Stimulated activated CD8-positive, alpha-beta memory T cell treated with anti-CD3 and anti-CD28 coated beads, Interleukin-15, amount 100 ng/mL, for 24 hours (primary cell): ENCODE measurements at places on chromosomes 1 and 21.

GRCh38 chr21:19523746-19524145 is 1120.2 kb upstream of the TMPRSS15 start:
- DNase-seq = no peak

DNA sequence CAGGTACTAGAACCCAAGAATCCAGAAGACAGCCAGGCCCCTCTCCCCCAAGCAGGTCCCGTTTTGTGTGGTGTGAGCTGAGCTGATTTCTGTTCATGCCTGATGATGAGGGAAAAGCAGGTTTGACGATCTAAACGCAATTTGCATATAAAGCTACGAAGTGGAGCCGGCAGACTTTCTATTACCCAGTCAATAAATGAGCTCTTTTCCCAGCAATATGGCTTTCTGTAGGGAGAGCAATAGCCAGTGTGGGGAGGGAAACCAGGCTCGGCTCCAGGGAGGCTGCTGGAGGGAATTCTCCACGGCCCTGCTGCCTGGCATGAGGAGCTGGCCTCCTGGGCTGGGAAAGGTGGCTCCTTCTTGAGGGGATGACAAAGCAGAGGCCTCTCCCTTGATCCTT is 140.7 kb upstream of the AJAP1 start:
- no peak for DNase-seq

GRCh38 chr1:212413902-212414327 is 771 bp downstream of the PACC1 start:
- DNase-seq = no peak

DNA sequence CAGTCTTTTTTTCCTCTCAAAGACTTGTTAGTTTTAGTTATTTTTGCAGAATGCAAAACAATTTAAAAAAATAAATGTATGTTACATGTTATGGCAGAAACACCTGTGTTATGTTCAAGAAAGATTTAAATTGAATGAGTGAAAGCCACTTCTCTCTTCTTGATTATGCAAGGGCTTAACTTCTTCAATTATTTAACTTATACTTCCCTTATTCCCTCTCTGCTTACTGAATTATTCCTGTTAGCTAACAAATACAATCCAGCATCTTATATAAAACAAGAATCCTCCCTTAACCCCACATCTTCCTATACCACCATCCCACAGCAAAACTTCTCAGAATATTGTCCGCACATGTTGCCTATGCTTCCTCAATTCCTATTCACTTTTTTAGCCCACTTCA is 10.7 kb upstream of the FCER1A start:
- DNase-seq = no peak

DNA sequence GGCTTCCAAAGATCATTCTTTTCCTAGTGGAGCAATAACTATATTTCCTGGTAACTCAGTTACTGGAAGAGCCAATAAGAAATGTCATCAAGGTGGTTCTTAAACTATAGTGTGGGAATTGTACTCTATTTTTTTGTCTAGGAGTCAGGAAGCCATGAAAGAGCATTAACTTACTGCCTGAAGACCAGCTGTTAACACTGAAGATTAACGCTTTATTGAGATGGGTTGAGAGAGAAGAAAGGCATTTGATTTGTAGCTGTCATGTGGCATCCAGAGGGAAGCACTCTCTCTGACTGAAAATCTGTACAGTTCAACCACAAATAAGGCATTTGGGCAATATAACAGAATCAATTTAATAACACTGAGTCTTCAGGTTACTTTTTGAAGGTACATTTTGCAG is 76.0 kb downstream of the DNM3 start:
- no peak for DNase-seq

GRCh38 chr1:162906485-162906884 is 45.5 kb upstream of the CCDC190 start:
- DNase-seq = no peak

- DNase-seq = no peak
Observed at GRCh38 chr1:36414384-36414783, 16.7 kb upstream of the LSM10 start.

- DNase-seq = no peak
Observed at GRCh38 chr1:33221385-33221758, 34.9 kb upstream of the ZNF362 start.

DNA sequence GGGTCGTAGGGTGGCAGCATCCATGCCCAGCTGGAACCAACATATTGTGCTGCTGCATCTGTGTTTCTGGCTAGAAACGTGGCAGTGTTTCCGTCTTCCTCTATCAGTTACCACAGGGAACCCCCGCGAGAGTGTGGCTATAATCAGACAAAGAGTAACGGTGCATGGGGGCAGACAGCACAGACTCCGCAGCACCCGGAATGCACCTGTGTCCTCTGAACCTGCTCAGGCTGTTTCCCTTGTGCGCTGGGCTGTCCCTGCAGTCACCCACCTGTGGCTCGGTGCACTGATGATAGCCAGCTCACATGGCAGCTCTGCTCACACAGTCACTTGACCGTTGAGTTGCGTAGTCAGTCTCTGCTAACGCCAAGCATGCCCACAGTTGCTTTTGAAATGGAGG is 11.4 kb upstream of the PCBP3 start:
- no peak for DNase-seq
